Activated naive CD8-positive, alpha-beta T cell treated with anti-CD3 and anti-CD28 coated beads, Interleukin-2, amount 10 ng/mL, durations not matched to agents 7 days and 5 days (primary cell): ENCODE measurements at places on chromosomes 16 and 17. TPM values are rescaled to one million over a fixed set of nuclear protein-coding genes. Genes with fewer than 3 reads are reported as not detected.
A peak's percentile ranks its signal among the peaks of the same experiment; 100 is the strongest.

DNA sequence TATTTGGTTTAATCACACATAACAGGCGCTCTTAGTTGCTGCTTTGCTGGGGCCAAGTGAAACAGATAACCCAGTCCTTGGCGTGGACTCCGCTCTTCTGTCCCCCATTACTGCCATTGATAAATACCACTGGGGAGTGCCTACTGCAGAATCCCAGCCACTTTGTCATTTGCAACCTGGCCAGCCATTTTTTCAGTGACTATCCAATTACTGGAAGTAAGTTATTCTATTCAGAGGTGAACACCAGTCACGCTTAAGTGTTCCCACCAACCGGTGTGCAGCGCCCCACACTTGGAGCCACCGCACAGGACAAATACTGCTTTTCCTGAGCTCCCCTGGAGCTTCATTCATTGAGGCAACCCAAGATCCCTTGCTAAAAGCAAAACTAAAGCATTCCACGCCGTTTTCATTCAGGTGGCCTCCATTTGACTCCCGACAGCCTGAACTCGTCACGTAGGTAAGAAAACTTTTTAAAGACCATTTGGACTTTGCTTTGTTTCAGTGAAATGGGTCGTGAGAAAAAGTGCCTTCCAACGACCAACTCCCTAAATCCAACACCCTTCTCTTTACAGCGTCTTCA, 1.8 kb downstream of the USP7 start:
- peaks cover 11% of the 10 kb centered on the region for H3K36me3 ChIP-seq
- H3K4me3 ChIP-seq = peak overlapping the region; percentile 93
- DNase-seq = no peak
- peaks cover 57% of the 10 kb centered on the region for H3K4me1 ChIP-seq
- peaks cover 7% of the 10 kb centered on the region for H3K27me3 ChIP-seq
- peak overlapping the region; percentile 93 for H3K27ac ChIP-seq

GRCh38 chr17:11814655-11815262, 182.5 kb downstream of the ZNF18 start:
- H3K4me1 ChIP-seq = no peaks in the 10 kb centered on the region
- H3K27me3 ChIP-seq = no peaks in the 10 kb centered on the region
- H3K36me3 ChIP-seq = no peaks in the 10 kb centered on the region
- no peak overlapping the region for H3K4me3 ChIP-seq
- no peak for DNase-seq

DNA sequence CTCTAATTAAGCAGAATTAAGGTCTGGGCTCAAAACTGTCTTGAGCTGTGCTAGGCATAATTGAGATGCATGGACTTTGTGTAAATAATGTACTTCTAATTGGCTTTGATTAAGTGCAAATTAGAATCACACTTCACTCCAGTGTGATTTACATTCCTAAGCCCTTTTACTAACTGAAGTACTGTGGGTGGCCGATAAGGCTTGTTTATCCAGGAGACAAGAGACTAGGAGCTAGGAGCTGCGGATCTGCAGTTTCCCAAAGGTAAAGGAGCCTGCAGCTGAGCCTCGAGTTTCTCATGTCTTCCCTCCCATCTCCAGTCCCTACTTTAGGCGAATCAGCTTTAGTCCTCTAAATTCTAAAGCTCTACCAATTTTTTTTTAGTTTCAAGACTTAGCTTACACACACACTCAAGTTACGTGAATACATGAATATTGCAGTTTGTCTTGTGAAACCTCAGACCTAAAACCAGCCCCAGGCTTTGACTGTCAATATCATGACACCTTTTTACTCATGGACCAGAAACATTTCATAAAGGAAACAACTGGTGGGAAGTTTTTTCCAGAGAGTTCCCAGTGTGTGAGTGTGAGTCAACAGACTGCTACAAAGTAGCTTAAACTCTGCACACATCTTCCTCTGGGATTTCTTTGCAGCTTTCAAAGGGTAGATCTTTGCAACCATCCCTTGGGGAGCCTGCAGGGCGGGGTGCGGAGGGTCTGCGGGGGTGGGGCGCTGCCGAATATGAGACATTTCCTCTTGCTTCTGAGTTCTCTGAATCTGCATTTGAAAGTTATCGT, 113.9 kb upstream of the TBX2 start:
- H3K4me3 ChIP-seq = no peak overlapping the region
- no peaks in the 10 kb centered on the region for H3K27me3 ChIP-seq
- peaks cover 4% of the 10 kb centered on the region for H3K36me3 ChIP-seq
- H3K4me1 ChIP-seq = peaks cover 7% of the 10 kb centered on the region
- no peak for DNase-seq
- no peak overlapping the region for H3K27ac ChIP-seq

GRCh38 chr17:57864273-57864672, 14.4 kb upstream of the MRPS23 start:
- H3K4me3 ChIP-seq = no peak overlapping the region

DNA sequence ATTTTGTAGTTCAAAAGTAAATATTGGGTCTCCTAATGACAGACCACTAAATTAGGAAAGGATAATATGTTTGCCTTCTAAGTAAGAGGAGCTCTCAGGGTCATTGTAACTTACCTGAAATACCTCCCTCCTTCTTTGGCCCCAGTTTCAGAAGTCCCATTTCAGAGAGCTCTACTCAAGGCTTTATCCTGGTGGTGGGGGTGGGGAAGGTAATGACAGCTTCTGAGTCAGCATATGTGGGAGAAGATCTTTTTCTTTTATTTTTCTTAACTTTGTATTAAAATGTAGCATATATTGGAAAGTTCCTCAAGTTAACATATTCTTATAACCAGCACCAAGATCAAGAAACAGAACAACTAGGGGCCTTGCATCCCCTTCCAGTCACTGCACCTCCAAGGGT, 16.9 kb upstream of the GINS3 start:
- no peak overlapping the region for H3K27ac ChIP-seq
- H3K36me3 ChIP-seq = no peaks in the 10 kb centered on the region
- peaks cover 2% of the 10 kb centered on the region for H3K4me1 ChIP-seq
- no peak overlapping the region for H3K4me3 ChIP-seq
- DNase-seq = no peak
- H3K27me3 ChIP-seq = peaks cover 32% of the 10 kb centered on the region

DNA sequence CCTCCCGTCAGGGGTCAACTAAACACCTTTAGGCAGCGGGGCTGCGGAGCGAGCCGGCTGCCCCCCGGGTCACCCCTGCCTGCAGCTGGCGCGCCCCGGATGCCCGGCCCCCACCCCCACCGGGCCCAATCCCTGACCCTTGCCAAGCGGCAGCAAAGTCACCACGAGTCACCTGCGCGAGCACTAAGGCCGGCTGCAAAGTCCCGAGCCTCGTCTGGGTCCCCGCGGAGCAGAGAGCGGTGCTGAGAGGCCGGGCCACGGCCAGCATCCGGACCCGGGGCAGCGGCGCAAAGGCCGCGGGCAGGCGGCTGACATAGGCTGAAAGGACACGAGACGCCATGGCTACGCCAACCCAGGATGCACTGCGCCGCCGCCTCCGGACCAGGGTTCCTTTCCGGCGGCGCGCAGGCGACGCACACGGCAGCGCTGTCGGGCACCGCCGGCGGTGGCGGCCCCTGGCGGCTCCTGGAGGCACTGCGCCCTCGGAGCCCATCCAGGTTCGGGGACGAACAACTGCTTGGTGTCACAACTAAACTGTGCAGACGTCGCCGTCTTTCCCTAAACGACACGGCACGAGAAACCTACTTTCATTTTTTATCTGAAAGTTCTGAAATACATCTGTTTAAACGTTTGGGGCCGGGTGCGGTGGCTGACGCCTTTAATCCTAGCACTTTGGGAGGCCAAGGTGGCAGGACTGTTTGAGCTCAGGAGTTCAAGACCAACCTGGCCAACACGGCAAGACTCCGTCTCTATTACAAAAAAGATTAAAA, at the start of gene NDUFAB1:
Gene NDUFAB1, minus strand, starts transcription at position 366 of the 770 bp plus-strand sequence. Its CDS starts 26 bp downstream, at position 340.
- H3K27me3 ChIP-seq = no peaks in the 10 kb centered on the region
- peaks cover 15% of the 10 kb centered on the region for H3K36me3 ChIP-seq
- H3K27ac ChIP-seq = peak within 1 kb of the TSS; percentile 79
- H3K4me1 ChIP-seq = peaks cover 20% of the 10 kb centered on the region
- H3K4me3 ChIP-seq = peak within 1 kb of the TSS; percentile 84

DNA sequence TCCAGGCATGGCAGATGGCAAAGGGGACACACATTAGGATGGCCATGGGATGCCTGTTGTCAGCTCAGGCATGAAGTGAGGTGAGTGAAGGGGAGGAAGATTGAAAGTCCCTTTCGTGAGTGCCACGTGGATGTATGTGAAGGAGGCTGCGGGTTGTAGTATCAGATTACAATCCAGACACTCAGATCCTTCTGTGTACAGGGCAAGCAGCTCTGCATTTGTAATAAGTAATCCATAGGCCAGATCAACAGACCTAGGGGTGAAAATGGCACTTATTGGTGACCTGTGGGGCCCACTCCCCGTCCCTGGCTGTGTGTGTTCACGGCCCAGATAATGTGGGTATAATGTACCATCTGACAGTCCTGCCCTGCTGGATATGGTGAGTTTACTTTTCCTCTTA, 159.5 kb downstream of the DNAH9 start:
- H3K4me3 ChIP-seq = no peak overlapping the region
- no peak for DNase-seq
- no peaks in the 10 kb centered on the region for H3K27me3 ChIP-seq
- no peaks in the 10 kb centered on the region for H3K36me3 ChIP-seq

DNA sequence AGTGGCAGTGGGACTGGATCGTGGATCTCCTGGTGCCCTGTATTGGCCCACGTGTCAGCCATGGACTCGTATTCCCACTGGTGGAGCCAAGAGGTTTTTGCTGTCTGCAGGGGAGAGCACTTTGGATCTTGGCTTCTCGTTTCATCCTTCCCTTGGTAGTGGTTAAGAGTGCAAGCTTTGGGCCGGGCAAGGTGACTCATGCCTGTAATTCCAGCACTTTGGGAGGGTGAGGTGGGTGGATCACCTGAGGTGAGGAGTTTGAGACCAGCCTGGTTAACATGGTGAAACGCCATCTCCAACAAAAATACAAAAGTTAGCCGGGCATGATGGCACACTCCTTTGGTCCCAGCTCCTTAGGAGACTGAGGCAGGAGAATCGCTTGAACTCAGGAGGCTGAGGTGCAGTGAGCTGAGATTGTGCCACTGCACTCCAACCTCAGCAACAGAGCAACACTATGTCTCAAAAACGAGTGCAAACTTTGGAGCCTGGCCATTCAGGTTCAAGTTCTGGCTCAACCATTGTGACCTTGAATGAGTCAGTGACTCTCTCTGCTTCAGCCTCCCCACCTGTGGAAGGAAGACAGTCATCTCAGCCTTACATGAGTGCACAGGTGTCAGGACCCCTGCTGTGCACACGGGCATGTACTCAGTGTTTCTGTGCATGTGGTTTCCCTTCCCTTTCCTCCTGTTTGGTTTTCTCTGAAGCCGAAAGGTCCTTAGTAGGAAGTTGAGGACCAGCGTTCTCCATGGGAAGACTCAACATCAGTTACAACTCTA, 57.4 kb downstream of the PLCG2 start:
- no peak overlapping the region for H3K4me3 ChIP-seq
- H3K4me1 ChIP-seq = peaks cover 20% of the 10 kb centered on the region
- H3K27ac ChIP-seq = no peak overlapping the region

DNA sequence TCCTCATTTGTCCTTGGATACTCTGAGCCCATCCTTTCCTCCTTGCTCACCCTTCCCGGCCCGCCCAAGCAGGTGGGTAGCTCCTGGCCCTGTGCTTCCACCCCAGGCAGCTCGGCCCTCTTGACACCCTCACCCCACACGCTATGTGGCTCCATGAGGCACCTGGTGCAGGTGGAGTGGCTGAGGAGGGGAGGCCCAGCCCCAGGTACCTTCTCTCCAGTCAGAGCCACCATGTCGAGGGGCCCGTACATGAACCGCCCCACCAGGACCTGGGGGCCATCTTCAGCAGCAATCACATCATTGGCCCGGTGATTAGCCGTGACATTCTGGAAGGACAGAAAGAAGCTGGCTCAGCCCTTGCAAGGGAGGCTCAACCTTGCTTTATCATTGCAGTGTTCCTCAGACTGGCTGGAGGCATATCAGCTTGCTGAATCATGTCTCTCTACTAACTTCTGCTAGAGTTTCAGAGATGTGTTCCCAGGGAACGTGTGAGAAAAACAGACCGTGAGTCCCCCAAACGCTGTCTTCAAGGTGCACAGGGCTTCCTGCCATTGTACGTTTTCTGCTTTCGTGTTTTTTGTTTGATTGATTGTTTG, 20.3 kb downstream of the PIMREG start:
- H3K4me1 ChIP-seq = peaks cover 9% of the 10 kb centered on the region
- H3K27ac ChIP-seq = no peak overlapping the region
- no peak for DNase-seq
- no peaks in the 10 kb centered on the region for H3K36me3 ChIP-seq

GRCh38 chr17:82231562-82232321, 2.9 kb downstream of the SLC16A3 start:
- H3K27me3 ChIP-seq = no peaks in the 10 kb centered on the region
- H3K4me3 ChIP-seq = peak overlapping the region; percentile 47
- DNase-seq = no peak
- peaks cover 4% of the 10 kb centered on the region for H3K36me3 ChIP-seq

- peak overlapping the region; percentile 94 for H3K4me3 ChIP-seq
- no peaks in the 10 kb centered on the region for H3K27me3 ChIP-seq
- peak overlapping the region; percentile 96 for H3K27ac ChIP-seq
- H3K36me3 ChIP-seq = peaks cover 22% of the 10 kb centered on the region
- DNase-seq = no peak
Observed at GRCh38 chr16:71846431-71846830, 655 bp downstream of the ATXN1L start.

GRCh38 chr16:12295395-12295794, 318.9 kb downstream of the SNX29 start:
- peaks cover 5% of the 10 kb centered on the region for H3K36me3 ChIP-seq
- no peak for DNase-seq
- H3K4me1 ChIP-seq = no peaks in the 10 kb centered on the region
- H3K4me3 ChIP-seq = no peak overlapping the region
- H3K27me3 ChIP-seq = no peaks in the 10 kb centered on the region
- no peak overlapping the region for H3K27ac ChIP-seq

- H3K4me3 ChIP-seq = no peak overlapping the region
- H3K4me1 ChIP-seq = peaks cover 2% of the 10 kb centered on the region
- H3K27me3 ChIP-seq = peaks cover 9% of the 10 kb centered on the region
- no peak overlapping the region for H3K27ac ChIP-seq
- no peak for DNase-seq
- no peaks in the 10 kb centered on the region for H3K36me3 ChIP-seq
Observed at GRCh38 chr16:81401035-81401950, 43.3 kb upstream of the CMIP start.

DNA sequence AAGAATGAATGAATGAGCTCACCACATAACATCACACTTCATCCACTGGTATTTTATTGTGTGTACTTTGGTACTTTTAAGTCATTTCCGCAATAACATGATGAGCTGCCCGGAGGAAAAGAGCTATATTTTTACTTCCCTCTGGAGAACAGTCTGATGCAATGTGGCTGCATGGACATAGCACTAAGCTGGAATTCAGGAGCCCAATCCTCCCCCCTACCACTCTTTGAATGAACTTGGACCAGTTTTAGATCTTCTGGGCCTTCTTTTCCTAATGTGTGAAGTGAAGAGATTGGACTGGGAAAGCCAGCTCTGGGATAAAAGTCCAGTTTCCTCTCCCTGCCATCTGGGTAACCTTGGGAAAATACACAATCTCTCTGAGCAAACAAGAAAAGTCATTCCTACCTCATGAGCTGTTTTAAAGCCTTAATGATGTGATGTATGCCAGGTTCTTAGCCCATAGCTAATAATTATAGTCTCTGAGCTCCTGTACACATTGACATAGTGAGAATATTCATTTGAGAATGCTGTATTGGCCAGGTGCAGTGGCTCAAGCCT, 79.3 kb downstream of the ABCC12 start:
- no peak for DNase-seq
- peaks cover 4% of the 10 kb centered on the region for H3K27me3 ChIP-seq
- no peaks in the 10 kb centered on the region for H3K36me3 ChIP-seq
- H3K4me3 ChIP-seq = no peak overlapping the region

The CDRT15L2 gene
- not detected for total RNA-seq

The KRT31 gene
- total RNA-seq = not detected

The DNAH17 gene
- total RNA-seq = 0.44 TPM

The TMEM92 gene
- not detected for total RNA-seq

The ETV4 gene
- 1.6 TPM for total RNA-seq

The MT1H gene
- not detected for total RNA-seq
